Right ventricle myocardium inferior (tissue), 1 donor: ENCODE measurements at places on chromosomes 1 and 21. TPM values are rescaled to one million over a fixed set of nuclear protein-coding genes. Genes with fewer than 3 reads are reported as not detected.

Gene C1orf53
- total RNA-seq = 4.9 TPM

Gene GJB4
- total RNA-seq = not detected

Gene BLACAT1
- not detected for total RNA-seq

Gene CYP2J2
- 76.4 TPM for total RNA-seq

Gene C1orf122
- 52.6 TPM for total RNA-seq

Gene PLA2G2F
- not detected for total RNA-seq

Gene EFCAB14
- 53.2 TPM for total RNA-seq

Gene CYP4A11
- not detected for total RNA-seq

Gene RNU1-4
- 4,572 TPM for total RNA-seq

Gene CFHR4
- not detected for total RNA-seq

Gene KRTAP7-1
- not detected for total RNA-seq

Gene LCE1D
- not detected for total RNA-seq

Gene IGSF21
- 1.6 TPM for total RNA-seq

Gene NID1
- 65.8 TPM for total RNA-seq
